Upper lobe of left lung (tissue), 6 donors: ENCODE measurements at places on chromosomes 13 and 19.

DNA sequence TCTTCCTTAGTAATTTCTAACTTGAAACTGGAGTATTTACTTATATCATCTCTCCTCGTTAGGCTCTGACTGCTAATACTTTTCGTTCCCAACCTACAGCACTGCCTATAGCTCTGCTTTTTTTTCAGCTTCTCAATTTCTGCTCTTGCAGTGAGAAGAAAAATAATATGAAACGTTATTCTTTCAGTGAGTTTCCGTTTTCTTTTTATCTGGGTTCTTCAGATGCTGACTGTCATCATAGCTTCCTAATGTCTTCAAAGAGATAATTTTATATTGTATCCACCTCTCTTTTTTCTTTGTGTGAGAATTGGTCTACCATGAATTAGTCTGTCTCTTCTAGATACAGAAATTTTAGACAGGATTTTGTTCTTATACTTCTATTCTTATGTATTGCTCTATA, 454.9 kb downstream of the LMO7 start:
- no peak overlapping the region for H3K27ac ChIP-seq
- H3K4me3 ChIP-seq = no peak overlapping the region
- H3K36me3 ChIP-seq = no peaks in the 10 kb centered on the region

- no peaks in the 10 kb centered on the region for H3K36me3 ChIP-seq
- no peaks in the 10 kb centered on the region for H3K27me3 ChIP-seq
- DNase-seq = no peak
- no peak overlapping the region for H3K27ac ChIP-seq
- no peak overlapping the region for H3K4me3 ChIP-seq
Observed at GRCh38 chr13:32905063-32905863, 111.0 kb upstream of the KL start.

DNA sequence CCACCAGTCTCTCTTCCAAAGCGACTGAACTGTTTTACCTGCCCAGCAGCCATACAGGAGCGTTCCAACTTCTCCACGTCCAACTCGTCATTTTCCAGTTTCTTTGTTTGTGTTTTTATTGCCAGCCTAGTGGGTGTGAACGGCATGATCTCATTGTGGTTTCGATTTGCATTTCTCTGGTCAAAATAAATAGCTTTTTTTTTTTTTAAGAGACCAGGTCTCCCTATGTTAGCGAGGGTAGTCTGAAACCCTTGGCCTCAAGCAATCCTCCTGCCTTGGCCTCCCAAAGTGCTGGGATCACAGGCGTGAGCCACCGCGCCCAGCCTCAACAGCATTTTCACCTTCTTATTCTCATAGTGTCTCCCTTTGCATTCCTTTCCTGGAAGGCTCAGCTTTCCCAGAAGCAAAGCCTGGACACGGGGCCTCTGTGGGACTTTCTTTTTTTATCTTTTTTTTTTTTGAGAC, 4.2 kb upstream of the JSRP1 start:
- H3K36me3 ChIP-seq = no peaks in the 10 kb centered on the region
- no peak for DNase-seq
- H3K27ac ChIP-seq = no peak overlapping the region
- no peaks in the 10 kb centered on the region for H3K27me3 ChIP-seq
- H3K4me3 ChIP-seq = no peak overlapping the region
- H3K4me1 ChIP-seq = no peaks in the 10 kb centered on the region

DNA sequence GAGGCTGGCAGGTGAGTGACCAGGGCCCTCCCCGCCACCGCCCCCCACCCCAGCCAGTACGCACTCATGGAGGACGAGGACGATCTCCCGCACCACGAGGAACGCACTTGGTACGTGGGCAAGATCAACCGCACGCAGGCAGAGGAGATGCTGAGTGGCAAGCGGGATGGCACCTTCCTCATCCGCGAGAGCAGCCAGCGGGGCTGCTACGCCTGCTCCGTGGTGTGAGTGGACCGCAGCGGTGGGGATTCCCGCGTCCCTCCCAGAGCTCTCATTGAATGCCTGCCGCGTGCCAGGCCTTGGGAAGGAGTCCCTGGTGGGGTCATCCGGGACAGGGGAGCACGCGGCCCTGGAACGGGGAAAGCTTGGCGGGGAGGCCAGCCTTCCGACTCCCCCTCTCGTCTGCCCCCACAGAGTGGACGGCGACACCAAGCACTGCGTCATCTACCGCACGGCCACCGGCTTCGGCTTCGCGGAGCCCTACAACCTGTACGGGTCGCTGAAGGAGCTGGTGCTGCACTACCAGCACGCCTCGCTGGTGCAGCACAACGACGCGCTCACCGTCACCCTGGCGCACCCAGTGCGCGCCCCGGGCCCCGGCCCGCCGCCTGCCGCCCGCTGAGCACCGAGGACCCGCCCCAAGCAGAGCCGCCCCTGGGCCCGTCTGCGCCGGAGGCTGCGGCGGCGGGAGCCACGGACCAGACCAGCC, 4.8 kb upstream of the IFI30 start:
- H3K36me3 ChIP-seq = peaks cover 3% of the 10 kb centered on the region
- peaks cover 24% of the 10 kb centered on the region for H3K4me1 ChIP-seq
- H3K27me3 ChIP-seq = no peaks in the 10 kb centered on the region
- no peak overlapping the region for H3K4me3 ChIP-seq
- DNase-seq = peak; percentile 88

- no peak for DNase-seq
- no peak overlapping the region for H3K4me3 ChIP-seq
- no peaks in the 10 kb centered on the region for H3K36me3 ChIP-seq
- H3K27ac ChIP-seq = no peak overlapping the region
- H3K4me1 ChIP-seq = no peaks in the 10 kb centered on the region
Observed at GRCh38 chr19:13228561-13228960, 78.3 kb downstream of the IER2 start.

DNA sequence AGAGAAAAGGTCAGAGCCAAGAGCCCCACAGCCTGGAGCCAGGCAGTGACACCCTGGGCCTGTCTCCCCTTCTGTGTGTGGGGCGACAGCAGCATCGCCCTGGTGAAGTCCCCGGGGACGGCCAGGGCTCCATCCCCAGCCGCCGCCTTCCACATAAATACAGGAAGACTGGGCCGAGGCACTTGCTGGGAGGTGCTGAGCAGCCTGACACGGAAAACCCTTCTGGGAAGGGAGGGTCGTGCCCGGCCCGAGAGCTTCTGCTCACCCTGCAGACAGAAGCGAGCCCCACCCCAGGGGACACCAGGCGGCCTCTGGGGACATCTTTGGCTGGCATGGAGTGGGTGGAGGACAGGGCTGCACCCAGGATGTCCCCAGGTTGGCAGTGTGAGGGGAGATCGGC, 5.1 kb downstream of the FGF22 start:
- peaks cover 3% of the 10 kb centered on the region for H3K4me1 ChIP-seq
- H3K4me3 ChIP-seq = no peak overlapping the region
- no peak overlapping the region for H3K27ac ChIP-seq

DNA sequence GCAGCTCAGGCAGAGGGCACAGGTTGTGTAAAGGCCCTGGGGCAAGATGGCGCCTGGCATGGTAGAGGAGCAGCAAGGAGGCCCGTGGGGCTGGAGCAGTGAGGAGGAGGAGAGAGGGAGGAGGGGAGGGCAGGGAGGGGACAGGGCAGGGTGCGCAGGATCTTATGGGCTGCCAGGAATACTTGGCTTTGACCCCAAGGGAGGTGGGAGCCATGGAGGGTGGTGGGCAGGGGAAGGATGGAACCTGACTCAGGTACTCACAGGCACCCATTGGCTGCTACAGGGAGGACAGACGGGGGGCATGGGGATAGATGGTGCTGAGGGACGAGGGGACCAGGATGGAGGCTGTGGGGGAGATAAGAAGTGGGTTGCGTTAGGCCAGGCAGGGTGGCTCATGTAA, 3.3 kb downstream of the TNFAIP8L1 start:
- H3K27ac ChIP-seq = no peak overlapping the region
- H3K27me3 ChIP-seq = no peaks in the 10 kb centered on the region
- H3K4me3 ChIP-seq = no peak overlapping the region
- no peak for DNase-seq
- no peaks in the 10 kb centered on the region for H3K36me3 ChIP-seq
- H3K4me1 ChIP-seq = peaks cover 36% of the 10 kb centered on the region

- H3K27ac ChIP-seq = no peak overlapping the region
- H3K27me3 ChIP-seq = no peaks in the 10 kb centered on the region
- no peaks in the 10 kb centered on the region for H3K36me3 ChIP-seq
- no peak overlapping the region for H3K4me3 ChIP-seq
Observed at GRCh38 chr19:47618771-47619170, 9.8 kb downstream of the BICRA start.

GRCh38 chr19:56538761-56539263, at the start of gene ZFP28:
TSS of gene ZFP28 (plus strand) at chr19:56538948. CDS start at chr19:56539019, 71 bp downstream.
- peaks cover 10% of the 10 kb centered on the region for H3K36me3 ChIP-seq
- H3K27ac ChIP-seq = peak within 1 kb of the TSS; percentile 97
- H3K27me3 ChIP-seq = no peaks in the 10 kb centered on the region
- H3K4me1 ChIP-seq = peaks cover 6% of the 10 kb centered on the region
- H3K4me3 ChIP-seq = peak within 1 kb of the TSS; percentile 94
